ENCODE measurements at places on chromosomes 5 and 9.

- DNase-seq: no peak
These were observed 92.3 kb upstream of the COL5A1 start for GRCh38 chr9:134549336-134549735.

GRCh38 chr5:177996660-177997318, 747 bp upstream of the PROP1 start:
- DNase-seq: no peak

DNA sequence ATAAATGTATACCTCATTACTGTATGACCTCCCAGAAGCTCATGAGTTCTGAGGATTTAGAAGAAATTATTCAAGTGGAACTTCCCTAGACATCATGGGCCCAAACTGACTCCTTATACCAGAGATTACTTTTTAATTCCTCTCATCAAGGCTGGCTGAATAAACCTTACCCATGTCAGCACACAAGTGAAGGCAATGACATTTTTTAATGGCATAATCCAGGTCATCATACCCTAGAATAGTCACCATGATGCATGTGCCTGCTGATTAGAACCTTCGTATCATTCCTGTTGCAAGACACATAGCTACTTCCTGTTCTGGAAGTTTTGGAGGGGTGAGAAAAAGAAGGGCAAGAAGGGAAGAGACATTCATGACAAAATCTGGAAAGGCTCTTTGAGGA, 49.8 kb upstream of the IFNK start:
- DNase-seq: no peak

DNA sequence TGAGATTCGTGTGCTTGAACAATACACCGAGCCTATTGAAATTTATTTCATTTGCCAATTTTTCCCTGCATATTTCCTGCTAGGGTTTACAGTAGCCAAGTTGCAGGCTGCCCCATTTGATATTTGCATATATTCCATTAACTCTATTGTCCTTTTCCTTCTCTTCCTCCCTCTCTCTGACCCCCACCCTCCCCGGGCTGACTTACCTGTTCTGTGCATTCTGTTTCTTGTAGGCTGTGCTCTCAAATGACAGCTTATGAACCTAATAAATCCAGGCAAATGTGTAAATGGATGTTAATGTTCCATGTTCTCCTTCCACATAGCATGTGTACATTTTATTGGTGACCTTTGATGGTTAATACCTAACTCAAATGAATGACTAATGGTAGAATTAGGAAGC, 1169.2 kb upstream of the WWC1 start:
- no peak for DNase-seq

- no peak for DNase-seq
These were observed 556.9 kb upstream of the NUDT12 start for GRCh38 chr5:104119529-104119928.

- DNase-seq: no peak
These were observed 124.3 kb downstream of the STK32A start for GRCh38 chr5:147359101-147359500.

GRCh38 chr9:117437283-117437682, 22.4 kb upstream of the ASTN2 start:
- DNase-seq: no peak

GRCh38 chr9:130232899-130233586, 32.5 kb upstream of the HMCN2 start:
- no peak for DNase-seq

- peak; percentile 2 for DNase-seq
These were observed 113.0 kb downstream of the KLHL3 start for GRCh38 chr5:137622850-137623249.

DNA sequence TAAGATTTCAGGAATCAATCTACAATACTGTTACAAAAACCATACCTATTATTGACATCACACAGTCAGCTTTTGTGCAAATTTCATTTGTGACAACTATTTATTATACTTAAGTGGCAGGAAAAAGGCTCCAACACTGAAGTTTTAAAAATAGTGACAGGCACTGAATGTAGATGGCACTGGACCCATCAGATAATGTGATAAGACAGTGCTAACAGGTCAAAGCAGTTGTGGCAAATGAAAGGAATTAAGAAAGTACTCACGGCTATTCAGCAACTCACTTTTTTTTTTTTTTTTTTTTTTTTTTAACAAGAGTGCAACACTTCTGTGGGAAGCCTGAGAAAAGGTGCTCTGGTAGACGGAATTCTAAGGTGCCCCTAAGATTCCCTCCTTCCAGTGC, 115.0 kb upstream of the MEF2C start:
- no peak for DNase-seq
